ENCODE measurements at places on chromosomes 12 and 14.

DNA sequence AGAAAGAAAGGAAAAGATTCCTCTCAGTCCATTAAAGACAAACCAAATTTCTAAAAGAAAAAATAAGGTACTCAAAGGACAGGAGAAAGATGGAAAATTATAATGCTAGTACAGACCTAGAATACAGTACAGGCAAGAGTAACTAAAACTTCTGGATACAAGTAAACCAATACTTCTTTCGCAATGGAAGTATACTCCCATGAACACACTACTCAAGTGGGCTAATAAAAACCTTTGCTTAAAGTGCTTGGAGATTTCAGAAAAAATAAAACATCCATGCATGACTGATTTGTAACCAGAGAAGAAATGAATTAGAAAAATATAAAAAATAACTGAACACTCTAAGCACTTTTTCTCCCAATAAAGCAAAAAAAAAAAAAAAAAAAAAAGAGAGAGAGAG, 3.5 kb downstream of the ZBTB25 start:
- DNase-seq = no peak

DNA sequence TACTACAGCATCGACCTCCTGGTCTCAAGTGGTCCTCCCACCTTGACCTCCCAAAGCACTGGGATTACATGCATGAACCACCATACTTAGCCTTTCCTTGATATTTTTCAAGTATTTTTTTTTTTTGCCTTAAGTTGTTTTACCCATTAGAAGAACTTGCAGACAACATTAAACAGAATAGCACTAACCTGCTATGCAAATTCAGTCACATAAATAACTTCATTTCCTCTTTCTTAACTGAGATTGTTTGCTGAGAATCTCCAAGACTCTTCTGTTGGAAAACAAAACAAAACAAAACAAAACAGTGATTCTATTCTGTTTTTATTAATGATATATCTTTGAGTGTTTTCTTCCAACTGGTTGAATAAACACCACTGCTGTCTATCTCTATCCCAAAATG, 115.9 kb upstream of the IFNG-AS1 start:
- DNase-seq = no peak

- DNase-seq = no peak
Observed at GRCh38 chr14:54889919-54890318, 12.7 kb downstream of the GCH1 start.

DNA sequence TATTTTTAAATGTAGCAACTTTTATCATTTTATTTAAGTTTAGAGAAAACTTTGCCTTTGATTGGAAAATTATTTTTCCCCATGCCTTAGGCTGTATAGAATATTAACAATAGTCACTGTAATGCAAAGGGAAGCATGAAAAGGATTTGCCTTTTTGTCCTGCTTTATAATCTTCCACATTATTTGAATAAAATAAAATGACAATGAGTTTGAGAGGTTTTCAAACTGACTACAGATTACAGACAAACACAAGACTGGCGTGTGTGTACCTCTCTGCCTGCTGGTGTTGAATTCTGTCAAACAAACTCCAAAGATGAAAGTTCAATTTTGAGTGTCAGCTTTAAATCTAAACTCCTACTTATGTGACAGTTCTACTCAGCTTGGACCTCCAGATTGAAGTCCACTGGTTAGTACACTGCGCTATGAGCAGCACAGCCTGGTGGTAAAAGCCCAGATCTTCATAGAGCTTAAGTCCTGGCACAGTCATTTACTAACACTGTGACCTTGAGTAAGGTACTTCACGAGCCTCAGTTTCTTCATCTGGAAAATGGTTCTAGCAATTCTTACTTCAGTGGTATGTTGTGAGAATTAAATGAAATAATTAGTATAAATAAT, 98.3 kb upstream of the CPNE8 start:
- DNase-seq = no peak

DNA sequence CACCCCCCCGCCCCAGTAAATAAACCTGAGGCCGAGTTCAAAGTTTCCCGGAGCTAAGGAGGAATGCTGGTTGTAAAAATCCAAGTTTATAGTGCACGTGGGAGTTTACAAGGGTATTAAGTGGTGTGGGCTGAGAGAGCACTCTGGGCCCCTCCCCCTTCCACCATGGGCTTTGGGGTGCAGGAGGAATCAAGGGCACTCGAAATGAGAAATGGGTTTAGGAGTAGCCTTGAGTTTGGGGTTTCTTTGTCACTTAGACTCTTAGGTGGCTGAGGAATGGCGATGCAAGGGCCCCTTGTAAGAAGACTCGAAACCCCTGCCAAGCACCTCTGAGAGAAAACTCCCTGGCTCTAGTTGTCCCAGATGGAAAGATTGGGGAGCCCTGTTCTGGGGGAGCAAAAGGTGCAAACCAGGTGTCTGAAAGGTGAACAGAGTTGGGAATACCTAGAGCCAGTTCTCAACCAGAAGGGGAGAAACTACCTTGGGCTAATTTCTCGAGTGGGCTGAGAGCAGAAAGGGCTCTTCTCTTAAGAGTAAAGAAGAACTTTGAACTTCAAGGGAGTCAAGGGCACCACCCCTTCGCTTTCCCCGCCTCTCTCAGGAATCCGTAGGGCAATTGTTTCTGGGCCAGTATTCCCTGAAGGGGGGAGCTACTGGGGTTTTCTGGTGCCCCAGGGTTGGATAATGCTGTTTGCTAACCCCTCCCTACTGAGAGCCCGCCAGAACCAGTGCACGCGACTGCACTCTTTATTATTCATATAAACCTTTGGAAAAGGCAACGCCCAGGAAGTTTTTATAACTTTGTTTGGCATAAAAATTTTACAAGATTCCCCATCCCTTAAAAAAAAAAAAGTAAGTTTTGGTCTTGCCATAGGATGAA, 4.0 kb upstream of the HOTAIR start:
- DNase-seq = peak; percentile 98

DNA sequence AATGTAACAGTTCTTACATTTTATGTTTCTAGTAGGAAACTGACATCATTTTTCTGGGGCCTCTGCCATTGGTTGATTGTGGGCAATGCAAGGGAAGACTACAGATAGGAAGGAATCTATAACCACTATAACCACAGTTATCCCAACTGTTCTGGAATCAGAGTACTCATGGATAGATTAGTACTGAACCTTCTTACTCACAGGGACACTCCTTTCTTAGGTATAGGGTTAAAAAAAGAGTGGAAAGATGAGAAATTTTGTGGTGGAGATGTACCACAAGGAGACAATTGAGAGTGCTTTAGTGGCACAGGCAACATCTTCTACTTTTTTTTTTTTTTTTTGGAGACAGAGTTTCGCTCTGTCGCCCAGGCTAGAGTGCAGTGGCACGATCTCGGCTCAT, 21.0 kb downstream of the TMEM116 start:
- DNase-seq = no peak

DNA sequence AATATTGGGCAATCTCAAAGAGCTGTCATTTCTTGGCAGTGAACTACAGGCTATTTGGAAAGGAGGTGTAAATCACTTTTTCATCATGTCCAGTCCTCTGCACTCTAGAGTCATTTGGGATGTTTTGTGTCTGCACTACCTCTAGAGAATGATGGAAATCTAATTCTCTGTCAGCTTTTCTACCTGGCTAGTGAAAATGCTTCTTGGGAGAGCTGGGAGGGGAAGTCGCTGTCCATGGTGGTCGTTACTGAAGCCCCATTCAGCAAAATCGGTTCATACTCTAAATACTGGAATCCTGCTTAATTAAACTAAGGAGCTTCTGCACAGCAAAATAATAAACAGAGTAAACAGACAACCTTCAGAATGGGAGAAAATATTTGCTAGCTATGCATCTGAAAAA, 251.8 kb downstream of the APAF1 start:
- no peak for DNase-seq

- DNase-seq = no peak
Observed at GRCh38 chr12:48331399-48331798, 19.3 kb downstream of the ZNF641 start.
